ENCODE measurements at places on chromosomes 7 and 10. TPM values are rescaled to one million over a fixed set of nuclear protein-coding genes. Genes with fewer than 3 reads are reported as not detected.

DNA sequence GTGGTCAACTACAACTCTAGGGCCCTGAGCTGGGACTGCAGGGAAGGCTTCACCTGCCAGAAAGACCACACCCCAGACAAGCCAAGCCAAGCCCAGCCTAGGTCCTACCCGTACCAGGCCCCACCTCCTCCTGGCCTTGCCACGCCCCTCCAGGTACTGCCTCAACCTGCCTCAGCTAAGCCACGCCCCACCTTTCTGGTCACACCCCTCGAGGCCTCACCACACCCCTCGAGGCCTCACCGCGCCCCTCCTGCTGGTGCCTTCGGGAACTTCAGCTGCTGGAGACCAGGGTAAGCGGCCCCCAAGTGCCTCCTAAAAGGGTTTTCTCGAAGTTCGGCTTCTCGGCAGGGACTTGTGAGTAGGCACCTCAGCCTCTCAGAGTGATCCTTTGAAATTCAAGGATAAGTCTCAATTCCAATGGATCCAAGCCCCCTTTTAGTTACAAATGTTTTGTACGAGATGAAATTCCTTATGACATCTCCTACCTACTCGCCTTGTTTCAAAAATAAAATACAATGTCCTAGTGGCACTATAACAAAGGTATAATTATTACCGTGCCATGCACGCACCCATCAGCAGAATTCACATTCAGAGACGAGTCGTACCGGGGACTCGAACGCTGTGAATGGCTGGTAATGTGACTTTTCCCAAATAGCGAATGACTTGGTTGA is 171.2 kb downstream of the ARHGAP21 start:
- DNase-seq, result peak; percentile 13

- no peak for DNase-seq
These were observed 55.6 kb upstream of the PNLIP start for GRCh38 chr10:116490028-116490662.

- peak; percentile 33 for DNase-seq
These were observed 9.0 kb downstream of the ADGRA1 start for GRCh38 chr10:133096616-133097269.

DNA sequence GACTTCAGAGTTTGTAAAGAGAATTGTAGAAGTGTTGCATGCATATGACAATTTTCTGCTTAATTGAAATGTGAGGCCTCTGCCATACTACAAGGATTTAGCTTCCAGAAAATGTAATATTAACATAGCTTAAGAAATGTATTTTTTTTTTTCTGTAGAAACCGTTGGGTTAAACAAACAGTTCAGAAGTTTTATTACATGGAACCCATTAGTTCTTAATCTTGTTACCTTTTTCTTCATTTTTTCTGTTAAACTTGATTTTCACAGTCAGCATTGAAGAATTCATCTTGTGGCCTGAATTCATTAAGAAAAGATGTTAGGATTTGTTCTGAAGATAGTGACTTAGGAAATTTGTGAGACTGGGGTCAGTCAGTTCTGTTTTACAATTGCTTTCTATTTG is 4.9 kb downstream of the PTEN start:
- DNase-seq, result no peak

DNA sequence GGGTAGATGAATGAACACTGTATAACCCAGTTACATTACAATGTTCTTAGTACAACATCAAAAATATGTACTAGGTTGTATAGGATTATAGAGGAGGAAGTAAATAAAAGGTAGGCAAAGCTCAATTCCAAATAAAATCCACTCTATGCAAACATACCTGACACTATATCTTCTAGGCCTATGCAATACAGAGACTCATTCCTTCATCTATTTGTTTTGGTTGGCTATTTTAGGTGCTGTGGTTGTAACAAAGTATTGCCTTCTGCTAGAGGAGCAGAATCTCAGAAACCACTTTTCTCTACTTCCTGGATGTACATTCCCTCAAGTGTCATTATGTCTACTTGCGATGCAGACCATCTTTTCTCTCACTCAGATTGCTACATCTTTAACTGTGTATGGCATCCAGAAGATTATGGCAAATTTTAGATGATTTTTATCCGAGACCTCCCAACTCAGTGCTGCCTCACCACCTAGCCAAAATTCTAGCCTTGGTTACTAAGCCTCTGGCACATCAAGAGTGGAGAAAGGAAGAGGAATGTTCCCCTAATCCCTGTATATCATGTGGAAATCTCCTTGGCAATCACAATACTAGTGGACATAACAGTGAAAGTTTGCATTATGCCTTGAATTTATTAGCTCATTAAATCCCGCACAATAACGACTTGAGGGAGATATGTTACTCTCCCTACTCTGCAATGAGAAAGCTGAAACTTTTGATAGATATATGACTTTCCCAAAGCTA is 5.5 kb upstream of the TFPI2 start:
- no peak for DNase-seq

Gene EPHA1
- total RNA-seq, result 4.3 TPM

All from activated CD4-positive, alpha-beta memory T cell treated with anti-CD3 and anti-CD28 coated beads for 36 hours (primary cell).